ENCODE measurements at places on chromosomes 12 and 14.

DNA sequence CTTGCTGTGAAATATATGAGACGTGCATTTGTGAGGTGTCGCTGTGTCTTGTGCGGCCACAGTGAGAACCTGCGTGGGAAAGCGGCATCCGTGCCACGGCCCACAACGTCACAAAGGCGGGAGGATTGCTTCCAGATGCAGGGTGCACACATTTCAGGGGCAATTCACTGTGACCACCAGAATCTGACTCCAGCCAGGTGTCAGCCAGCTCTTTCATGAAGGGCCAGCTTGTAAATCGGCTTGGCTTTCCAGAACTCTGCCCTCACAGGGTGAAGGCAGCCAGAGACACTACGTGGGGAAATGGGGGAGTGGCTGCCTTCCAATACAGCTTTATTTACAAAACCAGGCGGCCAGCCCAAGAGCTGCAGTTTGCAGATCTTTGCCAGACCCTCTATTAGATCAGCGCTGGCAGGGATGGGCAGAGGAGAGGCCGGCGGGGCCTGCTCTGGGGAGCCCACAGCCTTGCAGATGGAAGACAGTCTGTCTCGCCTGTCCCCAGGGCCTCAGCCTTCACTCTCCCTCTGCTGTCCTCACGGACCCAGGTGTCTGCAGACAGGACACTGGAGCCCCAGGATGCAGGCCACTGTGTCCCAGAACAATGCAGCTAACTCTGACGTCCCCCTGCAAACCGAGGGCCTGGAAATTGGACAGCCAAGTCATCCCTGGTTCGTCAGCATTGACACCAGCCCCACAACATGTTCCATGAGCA is 53.5 kb downstream of the ADGRD1 start:
- DNase-seq = peak; percentile 4

DNA sequence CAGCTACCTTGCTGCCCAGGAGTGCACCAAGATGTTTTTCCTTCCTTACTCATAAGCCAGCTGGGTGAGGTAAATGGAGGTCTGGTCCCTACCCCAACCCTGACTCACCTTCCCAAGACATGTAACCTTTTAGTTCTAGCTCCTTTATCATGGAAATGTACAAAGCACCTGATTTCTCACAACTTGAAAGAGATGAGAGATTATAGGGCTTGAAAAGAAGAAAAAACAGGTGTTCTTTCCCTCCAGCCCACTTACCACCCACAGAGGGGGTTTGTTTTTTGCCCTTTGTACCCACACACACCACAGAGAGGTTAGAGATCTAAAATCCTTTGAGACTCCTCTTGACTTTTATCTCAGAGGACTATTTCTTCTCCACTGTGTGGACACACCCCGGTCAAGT is 21.1 kb downstream of the PLXNC1 start:
- DNase-seq = no peak

DNA sequence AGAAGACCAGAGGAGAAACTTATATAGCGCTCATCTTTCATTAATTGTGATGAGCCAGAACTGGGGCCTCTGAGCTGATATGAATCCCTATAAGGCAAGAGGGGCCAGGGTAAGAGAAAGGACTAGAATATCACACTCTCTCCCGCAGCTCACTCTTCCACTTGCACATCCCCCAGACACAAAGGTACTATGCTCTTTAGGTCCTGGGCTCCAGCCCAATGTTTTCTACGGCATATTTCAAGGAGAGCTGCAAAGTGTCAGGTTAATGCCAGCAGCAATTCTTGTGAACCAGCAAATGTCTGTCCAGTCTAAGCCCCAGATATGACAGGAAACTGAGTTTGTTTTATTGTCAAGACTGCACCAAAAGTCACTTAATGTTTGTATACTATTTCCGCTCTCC is 29.4 kb downstream of the PPP2R5E start:
- DNase-seq = no peak

DNA sequence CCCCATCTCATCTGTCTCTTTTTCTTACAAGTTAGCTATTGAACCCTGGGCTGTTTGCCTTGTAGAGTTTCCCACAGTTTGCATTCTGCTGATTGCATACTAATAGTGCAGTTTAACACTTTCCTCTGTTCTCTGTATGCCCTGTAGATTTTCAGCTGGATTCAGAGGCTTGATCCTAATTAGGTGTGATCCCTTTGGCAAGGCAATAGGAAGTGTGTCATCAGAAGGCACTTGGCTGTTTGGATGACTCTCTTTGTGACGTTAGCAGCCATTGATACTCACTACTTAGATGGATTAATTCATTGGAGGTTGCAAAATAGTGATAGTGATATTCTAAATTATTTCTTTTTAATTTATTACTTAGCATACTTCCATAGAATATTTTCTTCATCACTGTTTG is 33.6 kb downstream of the FUT8 start:
- DNase-seq = no peak

GRCh38 chr12:38934078-38934584 is 28.7 kb upstream of the CPNE8 start:
- no peak for DNase-seq

DNA sequence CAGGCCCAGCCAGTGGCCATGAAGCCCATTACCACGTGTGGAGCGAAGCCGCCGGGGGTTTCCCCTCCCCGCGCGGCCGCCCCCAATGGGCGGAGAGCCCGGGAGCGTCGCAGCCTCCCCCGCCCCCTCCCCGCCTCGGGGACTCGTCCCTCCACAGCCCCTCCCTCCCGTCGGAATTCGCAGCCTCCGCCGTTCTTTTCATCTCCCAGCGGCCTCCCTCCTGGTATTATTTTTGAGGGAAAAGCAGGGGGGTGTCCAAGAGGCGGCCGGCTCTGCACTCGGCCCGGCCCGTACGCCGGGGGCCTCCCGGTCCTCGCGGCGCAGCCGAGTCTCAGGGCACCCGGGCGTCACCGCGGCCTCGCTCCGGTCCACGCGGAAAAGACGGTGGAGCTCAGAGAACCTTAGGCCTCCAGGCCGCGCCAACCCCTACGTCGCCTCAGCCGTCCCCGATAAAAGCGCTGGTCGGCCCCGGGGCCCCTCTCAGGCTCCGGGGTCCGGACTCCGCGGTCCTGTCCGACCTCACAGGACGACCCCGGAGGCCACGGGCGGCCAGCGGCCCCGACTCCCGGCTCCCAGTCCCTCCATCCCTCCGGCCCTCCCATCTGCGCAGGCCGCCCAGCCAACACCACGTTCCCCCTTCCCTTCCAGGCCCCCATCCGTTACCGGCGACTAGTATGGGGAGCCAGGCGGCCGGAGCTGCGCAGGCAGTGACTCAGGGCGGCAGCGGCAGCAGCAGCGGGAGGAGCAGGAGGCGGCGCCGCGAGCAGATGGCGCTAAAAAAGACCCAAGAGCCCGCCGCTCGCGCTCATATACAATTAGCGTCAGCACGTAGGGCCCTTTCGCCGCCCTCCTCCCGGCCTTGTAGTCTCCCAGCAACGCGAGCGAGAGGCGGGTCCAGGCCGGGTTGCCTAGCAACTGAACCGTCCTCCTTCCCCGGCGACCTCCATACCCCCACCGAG is at the start of gene NAP1L1:
TSS of gene NAP1L1 (minus strand) at position 782 of the 959 bp plus-strand sequence. CDS start 10,466 bp downstream, outside the sequence.
- DNase-seq = peak; percentile 97

- DNase-seq = no peak
These were observed 2.2 kb downstream of the KRT80 start for GRCh38 chr12:52189376-52190174.

GRCh38 chr12:103538397-103538796 is 42.6 kb upstream of the C12orf42 start:
- DNase-seq = no peak

- no peak for DNase-seq
These were observed 68.7 kb downstream of the DICER1 start for GRCh38 chr14:95088665-95089064.

- no peak for DNase-seq
These were observed 85.4 kb downstream of the PTCSC3 start for GRCh38 chr14:36091096-36091495.

GRCh38 chr14:74962046-74962445 is 6.6 kb upstream of the PGF start:
- DNase-seq = no peak

DNA sequence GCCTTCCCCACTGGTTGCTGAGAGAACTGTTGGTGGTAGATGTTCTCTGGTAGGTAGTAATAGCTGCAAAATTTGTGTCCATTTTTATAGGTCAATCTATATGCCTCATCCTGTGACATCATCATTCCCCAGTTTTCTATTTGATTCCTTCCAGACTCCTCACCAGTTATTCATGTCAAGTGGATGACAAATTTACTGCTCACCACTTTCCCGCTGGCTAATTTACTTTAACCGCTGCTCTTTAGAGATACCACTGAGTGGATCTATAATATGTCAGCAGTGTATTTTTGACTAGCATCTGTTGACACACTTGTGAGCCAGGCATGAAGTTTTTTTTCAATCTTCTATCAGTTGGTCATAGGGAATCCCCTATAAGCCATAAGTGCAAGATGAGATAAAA is 24.6 kb downstream of the GPR65 start:
- no peak for DNase-seq

GRCh38 chr14:39576258-39576657 is 144.0 kb upstream of the FBXO33 start:
- no peak for DNase-seq

GRCh38 chr12:64779354-64779974 is 20.3 kb upstream of the GNS start:
- no peak for DNase-seq

All from hippocampal formation (tissue), 2 donors.